ENCODE measurements at places on chromosomes 11 and 22. TPM values are rescaled to one million over a fixed set of nuclear protein-coding genes. Genes with fewer than 3 reads are reported as not detected.

DNA sequence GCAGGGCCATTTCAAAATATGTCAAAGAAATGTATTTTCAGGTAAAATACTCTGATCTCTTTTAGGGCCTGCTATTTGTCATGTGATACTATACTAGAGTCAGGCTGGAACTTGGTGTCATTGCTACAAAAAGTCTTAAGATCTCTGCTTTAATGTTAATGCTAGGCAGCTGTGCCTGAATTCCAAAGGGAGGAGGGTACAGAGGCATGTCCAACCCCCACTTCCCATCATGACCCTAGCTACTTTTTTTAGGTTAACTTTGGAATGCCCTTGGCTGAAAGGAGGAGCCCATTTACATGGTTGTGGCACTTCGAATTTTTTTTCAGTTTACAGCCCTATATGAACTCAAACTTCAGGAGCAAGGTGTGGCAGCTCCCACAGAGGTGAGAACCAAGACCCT lies 58.1 kb downstream of the OSBP2 start:
- H3K4me1 ChIP-seq: no peaks in the 10 kb centered on the region
- no peak overlapping the region for H3K27ac ChIP-seq
- no peaks in the 10 kb centered on the region for H3K27me3 ChIP-seq
- no peaks in the 10 kb centered on the region for H3K36me3 ChIP-seq
- H3K4me3 ChIP-seq: no peak overlapping the region

DNA sequence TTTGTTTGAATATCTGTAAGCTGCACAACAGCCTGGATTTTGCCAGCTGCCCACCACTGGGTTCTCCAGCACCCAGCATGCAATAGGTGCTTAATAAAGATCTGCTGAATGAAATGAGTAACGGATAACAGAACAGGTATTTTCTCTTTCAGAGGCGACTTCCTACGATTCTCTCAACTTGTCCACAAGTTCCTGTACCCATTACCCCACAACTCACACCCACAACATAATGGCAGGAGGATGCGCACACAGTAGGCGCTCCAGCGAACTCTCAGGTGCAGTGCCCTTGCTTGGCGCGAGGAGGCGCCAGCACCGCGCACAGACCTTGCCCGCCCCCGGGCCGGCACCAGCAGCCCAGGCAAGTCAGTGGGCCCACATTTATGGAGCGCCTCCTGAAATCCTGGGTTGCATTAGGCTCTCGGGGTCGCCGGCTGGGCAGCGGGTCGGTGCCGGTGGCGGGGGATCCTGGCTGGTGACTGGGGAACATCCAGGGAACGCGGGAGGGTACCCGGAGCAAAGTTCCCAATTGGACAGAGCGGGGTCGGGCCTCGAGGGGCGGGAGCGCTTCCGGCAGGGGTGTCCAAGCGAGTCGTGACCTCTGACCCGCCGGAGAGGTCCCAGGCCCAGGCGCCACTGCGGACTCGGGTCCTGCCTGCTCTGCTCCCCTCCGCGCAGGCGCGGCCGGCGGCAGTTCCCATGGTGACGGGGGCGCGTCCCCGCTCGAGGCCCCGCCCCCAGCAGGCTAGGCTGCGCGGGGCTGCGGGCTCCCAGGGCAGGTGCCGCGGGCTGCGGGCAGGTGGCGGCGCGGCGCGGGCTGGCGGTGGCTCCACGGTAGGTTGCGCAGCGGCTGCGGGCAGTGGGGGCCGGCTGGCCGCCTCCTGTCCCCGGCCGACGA lies at the start of gene KIAA1671:
Gene KIAA1671 (plus strand): TSS at position 775 of the 895 bp plus-strand sequence. CDS start 75,284 bp downstream, outside the sequence.
- peak; percentile 42 for DNase-seq
- H3K27me3 ChIP-seq: peaks cover 59% of the 10 kb centered on the region
- H3K36me3 ChIP-seq: no peaks in the 10 kb centered on the region
- H3K4me3 ChIP-seq: peak within 1 kb of the TSS; percentile 61
- H3K4me1 ChIP-seq: peaks cover 9% of the 10 kb centered on the region

GRCh38 chr11:96361778-96362177 lies 18.8 kb upstream of the MAML2 start:
- DNase-seq: no peak
- no peaks in the 10 kb centered on the region for H3K27me3 ChIP-seq
- peaks cover 43% of the 10 kb centered on the region for H3K36me3 ChIP-seq
- no peak overlapping the region for H3K4me3 ChIP-seq

OR4A16 gene
- not detected for polyA plus RNA-seq

DNA sequence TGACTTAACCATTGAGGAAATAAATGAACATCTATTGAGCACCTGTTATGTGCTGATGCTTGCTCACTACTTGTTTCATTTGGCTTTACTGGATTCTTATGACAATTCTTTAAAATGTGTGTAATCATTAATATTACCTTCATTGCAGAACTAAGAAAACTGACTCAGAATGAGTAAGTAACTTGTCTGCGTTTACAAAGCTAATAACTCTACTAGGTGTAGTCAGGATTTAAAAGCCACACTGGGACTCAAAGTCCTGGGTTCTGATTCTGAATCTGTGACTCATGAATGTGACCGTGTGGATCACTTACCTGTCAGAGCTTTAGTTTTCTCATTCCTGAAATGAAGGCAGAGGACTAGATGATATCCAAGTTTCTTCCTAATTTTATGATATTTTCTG lies 23.4 kb upstream of the KIRREL3 start:
- H3K4me1 ChIP-seq: no peaks in the 10 kb centered on the region
- no peak overlapping the region for H3K4me3 ChIP-seq
- no peaks in the 10 kb centered on the region for H3K36me3 ChIP-seq
- no peaks in the 10 kb centered on the region for H3K27me3 ChIP-seq
- H3K27ac ChIP-seq: no peak overlapping the region

ACTN3 gene
- polyA plus RNA-seq: not detected

UVRAG gene
- polyA plus RNA-seq: 20.0 TPM

ESAM gene
- 0.49 TPM for polyA plus RNA-seq

RIMBP3C gene
- polyA plus RNA-seq: 0.08 TPM

- H3K27ac ChIP-seq: no peak overlapping the region
- H3K4me3 ChIP-seq: no peak overlapping the region
- no peaks in the 10 kb centered on the region for H3K4me1 ChIP-seq
- no peak for DNase-seq
These were observed 101.0 kb downstream of the BRD1 start for GRCh38 chr22:49726701-49727101.

TRIM6 gene
- polyA plus RNA-seq: 0.18 TPM

DNA sequence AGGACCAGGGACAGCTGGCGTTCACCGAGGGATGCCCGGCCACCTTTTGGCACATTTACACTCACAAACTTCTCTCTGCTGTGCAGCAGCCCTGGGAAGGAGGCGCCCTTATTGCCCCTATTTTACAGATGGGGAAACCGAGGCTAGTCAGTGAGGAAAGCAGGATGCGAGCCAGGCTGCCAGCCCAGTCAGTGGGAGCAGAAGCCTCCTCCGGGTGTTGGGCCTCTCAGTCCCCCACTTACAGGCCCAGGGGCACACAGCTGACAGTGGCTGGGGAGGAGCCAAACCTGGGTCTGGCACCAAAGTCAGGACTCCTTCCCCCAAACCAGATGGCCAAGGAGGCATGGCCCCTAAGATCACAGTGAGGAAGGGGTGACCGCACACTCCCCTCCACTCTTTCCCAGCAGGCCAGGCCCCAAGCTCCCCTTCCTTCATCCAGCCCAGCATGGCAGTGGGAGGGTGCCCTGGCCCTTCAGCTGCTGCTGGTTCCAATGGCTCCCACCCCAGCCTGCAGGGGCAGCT lies 121.4 kb upstream of the ANO1 start:
- no peaks in the 10 kb centered on the region for H3K4me1 ChIP-seq
- H3K36me3 ChIP-seq: no peaks in the 10 kb centered on the region
- no peak overlapping the region for H3K4me3 ChIP-seq
- no peak for DNase-seq

BCO2 gene
- 0.56 TPM for polyA plus RNA-seq

GRCh38 chr11:76513654-76514034 lies 68.8 kb downstream of the EMSY start:
- no peak overlapping the region for H3K4me3 ChIP-seq
- peaks cover 60% of the 10 kb centered on the region for H3K36me3 ChIP-seq
- no peak for DNase-seq
- H3K4me1 ChIP-seq: no peaks in the 10 kb centered on the region
- H3K27ac ChIP-seq: no peak overlapping the region

- H3K4me3 ChIP-seq: no peak overlapping the region
- H3K27ac ChIP-seq: no peak overlapping the region
These were observed 8.2 kb downstream of the REXO2 start for GRCh38 chr11:114447444-114447843.

KCNJ11 gene
- polyA plus RNA-seq: not detected

ADM2 gene
- 0.05 TPM for polyA plus RNA-seq

- H3K27me3 ChIP-seq: no peaks in the 10 kb centered on the region
- H3K27ac ChIP-seq: no peak overlapping the region
- H3K4me1 ChIP-seq: no peaks in the 10 kb centered on the region
- no peak overlapping the region for H3K4me3 ChIP-seq
- no peak for DNase-seq
These were observed 21.4 kb upstream of the PACSIN2 start for GRCh38 chr22:43036282-43036829.

DNA sequence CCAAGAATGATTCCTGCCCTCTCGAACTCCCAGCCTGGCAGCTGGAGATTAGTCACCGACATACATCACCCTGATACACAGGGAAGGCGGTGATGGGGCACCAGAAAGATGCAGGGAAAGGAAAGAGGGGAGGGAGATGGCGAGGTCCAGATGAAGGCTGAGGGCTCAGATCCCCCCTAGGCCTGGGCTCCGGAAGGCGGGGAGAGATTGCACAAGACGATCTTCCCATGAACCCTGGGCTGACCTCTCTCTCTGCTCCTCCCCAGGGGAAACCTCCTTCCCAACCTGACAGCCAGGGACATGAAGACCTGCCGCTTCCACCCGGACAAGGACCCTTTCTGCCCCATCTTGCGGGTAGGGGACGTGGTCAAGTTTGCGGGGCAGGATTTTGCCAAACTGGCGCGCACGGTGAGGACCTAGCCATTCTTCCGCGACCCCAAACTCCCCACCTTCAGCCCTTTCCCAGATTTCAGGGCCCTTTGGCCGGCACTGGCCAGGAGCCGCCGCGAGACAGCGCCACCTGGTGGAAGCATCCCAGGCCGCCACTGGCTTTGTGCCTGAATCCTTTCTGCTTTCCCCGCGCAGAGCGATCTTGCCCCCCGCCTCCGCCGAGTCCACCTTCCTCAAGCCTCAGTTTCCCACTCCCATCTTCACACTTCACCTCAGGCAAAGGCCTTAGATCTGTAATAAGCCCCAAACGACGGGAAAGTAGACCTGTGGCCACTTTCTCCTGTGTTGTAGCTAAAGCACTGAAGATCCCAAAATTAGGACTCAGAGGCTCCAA lies 11.5 kb downstream of the P2RX3 start:
- no peaks in the 10 kb centered on the region for H3K27me3 ChIP-seq
- DNase-seq: peak; percentile 58
- no peaks in the 10 kb centered on the region for H3K36me3 ChIP-seq
- no peak overlapping the region for H3K27ac ChIP-seq
- peaks cover 10% of the 10 kb centered on the region for H3K4me1 ChIP-seq
- H3K4me3 ChIP-seq: no peak overlapping the region

RAB36 gene
- polyA plus RNA-seq: 0.37 TPM

DNA sequence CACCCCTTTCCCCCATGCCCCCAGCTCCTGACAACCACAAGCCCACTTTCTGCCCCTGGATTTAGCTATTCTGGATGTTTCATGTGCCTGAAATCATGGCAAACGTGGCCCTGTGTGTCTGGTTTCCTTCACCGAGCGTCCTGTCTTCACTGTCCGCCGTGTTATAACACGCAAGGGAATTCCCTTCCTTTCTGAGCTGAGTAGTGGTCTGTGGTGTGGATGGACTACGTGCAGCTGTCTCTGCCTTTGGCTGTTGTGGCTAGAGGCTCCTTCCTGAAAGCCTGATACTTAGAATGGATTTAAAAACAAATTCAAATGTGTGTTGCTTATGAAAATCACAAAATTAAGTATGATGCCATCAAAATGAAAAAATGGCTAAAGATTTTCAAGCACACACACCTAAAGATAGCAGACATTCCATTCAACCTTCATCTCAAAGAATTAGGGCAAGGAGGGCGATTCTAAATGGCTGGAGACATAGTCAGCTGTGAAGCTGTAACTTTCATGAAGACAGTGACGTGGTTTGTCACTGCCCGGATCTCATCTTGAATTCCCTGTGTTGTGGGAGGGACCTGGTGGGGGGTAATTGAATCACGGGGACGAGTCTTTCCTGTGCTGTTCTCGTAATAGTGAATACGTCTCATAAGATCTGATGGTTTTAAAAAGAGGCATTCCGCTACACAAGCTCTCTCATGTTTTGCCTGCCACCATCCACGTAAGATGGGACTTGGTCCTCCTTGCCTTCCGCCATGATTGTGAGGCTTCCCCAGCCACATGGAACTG lies 30.5 kb downstream of the KCNQ1 start:
- peaks cover 27% of the 10 kb centered on the region for H3K4me1 ChIP-seq
- DNase-seq: no peak
- H3K4me3 ChIP-seq: no peak overlapping the region
- H3K36me3 ChIP-seq: peaks cover 8% of the 10 kb centered on the region
- no peak overlapping the region for H3K27ac ChIP-seq

- peaks cover 36% of the 10 kb centered on the region for H3K27me3 ChIP-seq
- no peak overlapping the region for H3K4me3 ChIP-seq
- no peak overlapping the region for H3K27ac ChIP-seq
- H3K36me3 ChIP-seq: no peaks in the 10 kb centered on the region
These were observed 104.5 kb upstream of the RCN1 start for GRCh38 chr11:31986201-31986889.

RAB39A gene
- polyA plus RNA-seq: 3.9 TPM

SCARF2 gene
- polyA plus RNA-seq: 0.12 TPM

DNA sequence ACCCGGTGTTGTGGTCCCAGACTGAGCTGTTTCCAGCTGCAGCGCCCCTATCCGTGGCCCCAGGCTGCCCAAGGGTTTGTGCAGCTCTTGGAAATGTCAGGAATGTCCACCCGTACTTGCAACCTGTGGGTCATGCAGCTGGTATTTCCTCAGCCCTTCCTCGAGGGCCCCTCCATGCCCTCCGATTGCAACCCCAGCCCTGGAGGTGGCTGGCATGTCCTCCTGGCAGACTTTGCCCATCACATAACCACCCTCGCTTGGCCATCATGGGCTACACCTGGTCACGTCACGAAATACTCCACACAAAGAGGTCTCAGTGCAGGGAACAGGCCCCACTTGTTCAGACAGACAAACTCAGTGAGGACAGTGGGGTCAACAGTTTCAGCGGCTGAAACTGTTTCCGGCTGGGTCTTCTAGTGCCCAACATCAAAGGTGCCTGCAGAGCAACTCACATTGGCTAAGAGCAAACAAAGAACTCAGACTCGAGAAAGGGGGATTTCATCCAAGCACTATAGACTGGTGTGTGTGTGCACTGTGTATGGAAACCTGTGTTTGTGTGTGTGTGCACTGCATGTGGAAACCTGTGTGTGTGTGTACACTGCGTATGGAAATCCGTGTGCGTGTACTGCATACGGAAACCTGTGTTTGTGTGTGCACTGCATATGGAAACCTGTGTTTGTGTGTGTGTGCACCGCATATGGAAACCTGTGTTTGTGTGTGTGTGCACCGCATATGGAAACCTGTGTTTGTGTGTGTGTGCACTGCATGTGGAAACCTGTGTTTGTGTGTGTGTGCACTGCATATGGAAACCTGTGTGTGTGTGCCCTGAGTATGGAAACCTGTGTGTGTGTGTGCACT lies 72.8 kb upstream of the CCND1 start:
- no peak overlapping the region for H3K27ac ChIP-seq
- no peaks in the 10 kb centered on the region for H3K27me3 ChIP-seq
- H3K4me1 ChIP-seq: no peaks in the 10 kb centered on the region

CELF1 gene
- polyA plus RNA-seq: 34.1 TPM

All from CD14-positive monocyte (primary cell).